Uterus (tissue), 4 donors: ENCODE measurements at places on chromosomes 11 and 22.

- DNase-seq, result no peak
Observed at GRCh38 chr11:113817162-113817561, 37.6 kb downstream of the CLDN25 start.

DNA sequence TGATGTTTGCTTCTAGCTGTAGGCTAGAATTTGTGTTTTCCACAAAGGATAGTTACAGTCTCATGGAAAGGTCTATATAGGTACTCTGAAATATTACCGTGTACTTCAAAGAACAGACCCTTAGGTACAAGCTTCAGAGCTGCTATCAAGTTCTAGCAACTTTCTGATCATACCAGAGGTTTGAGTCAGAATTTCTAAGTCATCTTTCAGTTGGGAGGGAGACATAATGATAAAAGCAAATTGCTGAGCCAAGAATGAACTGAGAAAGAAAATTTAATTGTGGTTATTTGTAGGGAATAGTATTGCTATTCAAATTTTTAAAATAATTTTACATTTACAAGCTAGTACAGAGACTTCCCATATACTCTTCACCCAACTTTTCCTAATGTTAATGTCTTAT is 19.9 kb upstream of the ME3 start:
- DNase-seq, result no peak

DNA sequence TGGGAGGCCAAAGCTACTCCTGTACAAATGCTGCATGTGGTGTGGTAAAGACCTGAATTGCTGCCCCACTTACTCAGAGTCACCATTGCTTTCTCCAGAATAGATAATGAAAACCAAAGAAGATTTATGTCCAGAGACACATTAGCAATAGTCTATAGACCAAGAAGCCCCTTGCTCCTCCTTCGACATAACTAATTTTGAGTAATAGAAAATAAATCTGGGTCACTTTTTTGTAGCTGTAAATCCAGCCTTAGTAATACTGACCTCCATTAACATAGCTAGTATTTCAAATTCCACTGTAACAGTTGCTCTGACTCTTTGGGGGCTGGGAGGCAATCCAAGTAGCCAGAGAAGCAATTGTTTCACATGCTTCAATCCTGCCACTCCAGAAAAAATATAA is 145.9 kb downstream of the MAML2 start:
- no peak for DNase-seq

DNA sequence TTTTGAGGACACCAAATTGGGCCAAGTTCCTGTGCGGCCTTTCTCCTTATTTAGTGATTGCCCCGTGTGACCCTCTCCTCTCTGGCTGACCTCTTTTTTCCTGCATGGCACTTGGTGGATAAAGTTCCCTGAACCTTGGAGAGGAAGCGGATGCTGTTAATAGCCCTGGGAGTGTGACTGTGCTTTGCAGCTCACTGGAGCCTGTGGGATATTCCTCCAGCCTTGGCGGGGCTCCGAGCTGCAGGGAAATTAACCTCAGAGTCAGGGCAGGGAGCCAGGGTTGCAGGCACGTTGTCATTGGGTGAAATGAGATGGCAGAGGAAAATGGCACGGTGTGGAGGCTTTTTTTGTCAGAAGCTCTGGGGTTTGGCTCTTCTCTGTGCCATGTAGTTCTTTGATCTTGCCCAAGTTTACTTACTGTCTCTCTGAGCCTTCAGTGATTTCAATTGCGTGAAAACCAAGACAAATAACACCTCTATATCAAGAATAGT is 965 bp downstream of the OR9Q1 start:
- peak; percentile 36 for DNase-seq

GRCh38 chr11:75507571-75507970 is 18.2 kb downstream of the GDPD5 start:
- no peak for DNase-seq

- DNase-seq, result no peak
Observed at GRCh38 chr11:65927904-65928397, 8.7 kb downstream of the DRAP1 start.

DNA sequence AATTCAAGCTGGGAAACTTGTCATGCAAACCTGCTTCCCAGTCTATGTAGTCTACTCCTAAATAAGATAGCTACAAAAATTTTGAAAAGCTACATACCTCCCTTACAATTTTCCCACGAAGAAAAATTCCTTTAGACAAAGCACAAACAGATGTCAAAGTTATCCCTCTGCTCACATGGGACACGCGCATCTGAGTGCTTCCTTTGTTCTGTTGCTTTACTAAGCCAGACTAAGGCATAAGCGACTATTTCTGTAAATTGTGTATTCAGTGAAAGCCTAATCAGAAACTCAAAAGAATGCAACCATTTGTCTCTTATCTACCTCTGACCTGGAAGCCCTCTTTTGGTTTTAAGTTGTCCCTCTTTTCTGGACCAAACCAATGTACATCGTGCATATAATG is 583.7 kb upstream of the B3GAT1 start:
- DNase-seq, result no peak

GRCh38 chr11:133082841-133083488 is 449.3 kb downstream of the OPCML start:
- DNase-seq, result peak; percentile 26

DNA sequence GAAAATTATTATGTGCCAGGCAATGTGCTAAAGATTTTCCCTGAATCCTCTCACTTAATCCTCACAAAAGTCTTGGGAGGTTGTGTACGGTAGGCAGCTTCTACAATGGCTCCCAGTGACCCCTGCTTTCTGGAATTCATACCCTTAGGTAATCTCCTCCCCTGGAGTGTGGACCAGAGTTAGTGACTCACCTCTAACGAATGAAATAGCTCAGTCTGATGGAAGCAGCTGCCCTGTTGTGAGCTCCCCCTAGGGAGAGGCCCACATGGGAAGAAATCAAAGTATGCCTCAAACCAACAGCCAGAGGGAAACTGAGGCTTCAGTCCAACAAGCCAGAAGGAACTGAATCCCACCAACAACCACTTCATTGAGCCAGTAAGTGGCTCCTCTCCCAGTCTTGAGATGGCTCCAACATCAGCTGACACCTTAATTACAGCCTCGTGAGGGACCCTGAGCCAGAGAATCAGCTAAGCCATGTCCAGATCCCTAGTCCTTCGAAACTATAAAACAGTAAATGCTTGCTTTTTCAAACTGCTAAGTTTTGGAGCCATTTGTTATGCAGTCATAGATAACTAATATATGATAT is 98.9 kb upstream of the ISX start:
- no peak for DNase-seq

GRCh38 chr11:22930816-22931594 is 70.7 kb upstream of the CCDC179 start:
- no peak for DNase-seq

DNA sequence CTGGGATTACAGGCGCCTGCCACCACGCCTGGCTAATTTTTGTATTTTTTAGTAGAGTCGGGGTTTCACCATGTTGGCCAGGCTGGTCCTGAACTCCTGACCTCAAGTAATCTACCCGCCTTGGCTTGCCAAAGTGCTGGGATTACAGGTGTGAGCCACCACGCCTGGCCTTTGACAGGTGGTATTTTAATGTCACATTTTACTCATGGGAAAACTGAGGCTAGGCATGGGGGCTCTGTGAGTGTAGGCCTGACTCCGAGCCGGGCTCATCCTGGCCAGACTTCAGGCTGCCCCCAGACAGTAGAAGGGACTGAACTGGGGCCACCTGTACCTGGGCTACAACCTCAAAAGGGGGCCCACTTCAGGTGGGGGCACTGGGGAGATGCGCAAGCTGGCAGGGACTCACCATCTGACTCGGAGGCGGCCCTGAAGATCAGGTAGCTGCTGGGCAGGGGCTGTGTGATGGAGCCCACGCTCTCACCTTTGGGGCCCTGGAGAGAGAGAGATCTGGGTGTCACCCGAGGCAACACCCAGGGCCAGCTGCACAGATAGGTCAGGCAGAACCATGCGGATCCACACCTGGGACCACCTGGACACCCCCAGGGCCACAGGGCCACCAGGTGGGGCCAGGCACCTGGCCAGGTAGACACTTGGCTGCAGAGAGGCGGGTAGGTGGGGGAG is 45.8 kb downstream of the OSBPL5 start:
- peak; percentile 13 for DNase-seq

GRCh38 chr11:825366-826226 is 2.1 kb upstream of the CRACR2B start:
- DNase-seq, result no peak

DNA sequence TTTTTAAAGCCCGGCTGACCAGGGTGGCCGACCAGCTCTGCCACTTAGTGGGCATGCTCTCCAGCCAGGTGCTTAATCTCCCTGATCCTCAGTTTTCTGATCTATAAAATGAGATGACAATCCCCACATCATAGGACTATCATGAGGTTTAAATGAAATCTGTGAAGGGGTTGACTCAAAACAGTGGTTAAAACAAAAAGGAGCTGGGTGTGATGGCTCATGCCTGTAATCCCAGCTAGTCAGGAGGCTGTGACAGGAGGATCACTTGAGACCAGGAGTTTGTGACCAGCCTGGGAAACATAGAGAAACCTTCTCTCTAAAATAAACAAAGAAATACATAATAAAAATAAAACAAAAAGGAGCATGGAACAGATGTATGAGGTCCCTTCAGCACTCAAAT is 3.6 kb upstream of the C11orf86 start:
- no peak for DNase-seq

- peak; percentile 98 for DNase-seq
Observed at GRCh38 chr11:73779084-73779902, 8.4 kb upstream of the MRPL48 start.

GRCh38 chr22:46917771-46918101 is 155.3 kb downstream of the TBC1D22A start:
- DNase-seq, result no peak

- DNase-seq, result no peak
Observed at GRCh38 chr22:43412808-43413795, 1.3 kb downstream of the MPPED1 start.

GRCh38 chr11:126791991-126792390 is 208.6 kb downstream of the KIRREL3 start:
- DNase-seq, result no peak

DNA sequence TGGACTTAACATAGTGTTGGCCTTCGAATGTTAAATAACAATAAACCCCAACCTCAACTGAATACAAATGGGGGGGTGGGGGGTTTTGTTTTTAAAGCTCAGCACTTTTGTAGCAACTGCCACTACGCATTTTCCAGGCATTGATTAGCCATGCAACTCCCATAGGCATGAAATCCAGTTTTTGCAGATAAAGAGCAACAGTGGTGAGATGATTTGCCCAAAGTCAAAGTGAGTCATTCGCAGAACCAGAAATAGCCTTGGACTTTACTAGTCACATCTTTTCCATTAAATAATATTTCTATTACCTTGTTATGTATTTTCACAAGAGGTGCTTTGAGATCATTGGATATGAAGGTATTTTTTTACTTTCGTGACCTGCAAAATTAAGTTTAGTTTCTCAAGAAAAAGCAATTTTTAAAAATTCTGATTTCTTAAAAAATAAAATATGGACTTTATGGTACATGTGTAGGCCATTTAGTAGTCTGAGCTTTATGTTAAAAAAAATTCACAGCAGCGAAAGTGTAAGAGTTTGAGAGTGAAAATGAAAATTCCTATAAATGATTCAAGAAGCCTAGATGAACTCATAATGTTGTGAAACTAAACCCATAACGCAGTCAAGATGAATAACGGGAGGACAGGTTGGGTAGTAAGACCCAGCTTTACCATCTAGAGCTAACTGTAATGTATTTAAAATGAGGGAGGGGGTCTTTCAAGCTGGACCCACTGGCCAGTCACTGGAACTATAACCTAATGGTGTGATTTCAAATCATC is 1.9 kb upstream of the PHF21A start:
- DNase-seq, result no peak

DNA sequence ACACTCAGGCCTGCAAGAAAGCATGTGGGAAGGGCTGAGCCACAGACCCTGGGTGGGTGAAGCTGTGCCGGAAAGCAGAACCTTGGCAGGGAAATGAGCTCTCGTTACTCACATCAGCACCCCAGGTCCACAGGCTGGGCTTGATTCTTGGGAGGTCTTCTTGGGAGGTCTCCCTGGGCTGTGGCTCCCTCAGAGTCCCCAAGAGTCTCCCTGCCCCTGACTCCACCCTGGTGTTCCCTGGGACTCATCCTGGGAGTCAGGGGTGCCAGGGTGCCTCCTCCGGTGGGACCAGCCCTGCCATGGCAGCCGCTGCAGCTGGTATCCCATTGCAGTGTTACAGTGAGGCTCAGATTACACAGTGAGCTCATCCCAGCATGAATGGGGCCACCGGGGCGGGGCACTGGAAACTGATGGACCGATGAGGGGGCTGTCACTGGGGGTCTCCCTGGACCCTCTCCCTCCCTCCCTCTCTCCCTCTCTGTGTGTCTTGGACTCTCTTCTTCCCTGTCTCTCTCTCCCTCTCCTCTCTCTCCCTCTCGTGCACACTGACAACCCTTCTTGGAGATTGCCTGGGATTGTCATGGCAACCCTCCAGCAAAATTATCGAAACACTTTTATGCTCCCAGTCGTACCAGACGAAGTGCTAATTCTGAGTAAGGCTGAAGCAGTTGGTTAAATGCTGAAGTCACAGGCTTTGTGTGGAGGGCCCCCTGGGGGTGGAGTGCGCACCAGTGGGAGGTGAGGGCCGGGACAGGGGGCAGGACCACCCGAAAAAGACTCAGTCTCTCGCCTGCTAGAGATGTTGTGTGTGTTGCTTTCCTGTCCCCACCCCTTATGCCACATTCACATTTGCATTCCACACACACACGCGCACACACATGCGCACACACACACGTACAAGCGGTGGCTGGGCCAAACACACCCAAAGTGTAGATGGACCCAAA is 8.6 kb upstream of the C11orf96 start:
- DNase-seq, result no peak

GRCh38 chr11:2837096-2837601 is 48.4 kb downstream of the CDKN1C start:
- peak; percentile 61 for DNase-seq

- DNase-seq, result peak; percentile 80
Observed at GRCh38 chr11:10693509-10694081, at the start of gene IRAG1. Gene IRAG1, minus strand, starts transcription at chr11:10693755. Its CDS starts 153 bp downstream, at chr11:10693602.

DNA sequence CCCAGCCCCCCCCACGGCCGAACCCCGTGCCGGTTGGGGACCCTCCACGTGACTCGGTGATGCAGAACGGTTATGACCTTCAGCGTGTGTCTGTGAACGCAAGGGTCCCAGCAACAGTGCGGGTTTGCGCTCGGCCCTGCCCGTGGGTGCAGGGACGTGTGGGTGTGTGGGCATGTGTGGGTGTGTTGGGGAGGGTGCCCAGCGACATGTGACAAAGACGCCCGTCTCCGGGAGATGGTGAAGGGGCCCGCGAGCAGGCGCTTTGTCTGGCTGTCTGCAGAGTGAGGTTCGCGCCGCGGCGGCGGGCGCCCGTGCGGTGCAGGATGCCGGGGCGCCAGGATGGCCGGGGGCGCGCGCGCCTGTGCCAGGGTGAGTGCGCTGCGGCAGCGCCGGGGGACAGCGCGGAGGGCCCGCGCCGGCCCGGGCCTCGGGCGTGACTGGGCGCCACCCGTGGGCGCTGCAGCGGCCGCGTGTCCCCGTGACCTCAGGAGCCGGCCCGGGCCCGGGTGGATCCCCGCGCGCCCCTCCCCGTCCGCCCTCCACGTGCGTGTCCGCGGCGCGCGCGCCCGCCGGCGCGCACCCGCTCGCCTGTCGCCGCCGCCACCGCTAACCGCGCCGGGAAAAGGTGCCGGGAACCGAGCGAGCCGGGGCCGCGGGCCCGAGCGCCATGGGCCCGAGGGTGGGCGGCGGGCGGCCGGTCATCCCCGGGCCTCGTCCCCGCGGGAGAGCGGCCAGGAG is at the start of gene LRFN4:
Gene LRFN4 (plus strand): TSS at position 569 of the 738 bp plus-strand sequence. CDS start 681 bp downstream, outside the sequence.
- peak; percentile 47 for DNase-seq

- peak; percentile 69 for DNase-seq
Observed at GRCh38 chr11:62171261-62171723, 18.7 kb upstream of the SCGB1D1 start.

GRCh38 chr22:11360632-11361031 is 4167.4 kb upstream of the OR11H1 start:
- DNase-seq, result no peak
